ENCODE measurements at places on chromosomes 3 and 15.

GRCh38 chr3:146634346-146634745 lies 29.2 kb upstream of the PLSCR5 start:
- no peaks in the 10 kb centered on the region for H3K36me3 ChIP-seq
- H3K27me3 ChIP-seq = no peaks in the 10 kb centered on the region
- no peak for DNase-seq
- H3K4me3 ChIP-seq = no peak overlapping the region
- no peaks in the 10 kb centered on the region for H3K4me1 ChIP-seq

GRCh38 chr3:25910997-25911396 lies 121.1 kb downstream of the OXSM start:
- no peaks in the 10 kb centered on the region for H3K36me3 ChIP-seq
- no peak overlapping the region for H3K4me3 ChIP-seq

DNA sequence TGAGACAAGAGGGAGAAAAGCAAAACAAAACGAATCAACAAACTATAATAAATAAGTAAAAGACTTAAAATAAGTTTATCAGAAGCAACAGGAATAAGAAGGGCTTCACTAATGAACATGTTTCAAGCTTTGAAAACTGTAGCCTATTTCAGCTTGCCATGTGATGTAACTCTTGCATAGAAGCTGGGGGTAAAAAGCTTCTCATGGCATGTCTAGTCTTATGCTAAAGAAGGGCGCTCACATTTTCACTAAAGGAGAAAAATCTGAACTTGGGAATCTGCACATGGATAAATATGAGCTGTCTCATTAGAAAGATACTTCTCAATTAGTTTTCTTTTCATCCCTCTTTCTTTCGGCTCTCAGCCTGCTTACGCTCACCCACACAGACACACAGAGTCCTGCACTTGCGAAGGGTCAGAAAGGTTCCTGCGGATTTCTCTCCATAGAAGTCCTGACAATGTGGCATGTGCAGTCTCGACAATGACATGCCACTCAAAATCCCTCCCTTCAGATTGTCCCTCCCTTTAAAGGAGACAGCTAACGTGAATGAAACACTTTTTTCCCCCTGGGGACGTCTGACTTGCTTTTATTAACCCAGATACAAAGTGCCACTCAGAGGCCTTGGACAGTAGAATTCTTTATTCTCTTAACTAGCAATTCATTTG lies 568.9 kb upstream of the NR2F2 start:
- no peak overlapping the region for H3K27ac ChIP-seq
- no peaks in the 10 kb centered on the region for H3K36me3 ChIP-seq
- H3K4me3 ChIP-seq = no peak overlapping the region
- H3K4me1 ChIP-seq = peaks cover 16% of the 10 kb centered on the region

DNA sequence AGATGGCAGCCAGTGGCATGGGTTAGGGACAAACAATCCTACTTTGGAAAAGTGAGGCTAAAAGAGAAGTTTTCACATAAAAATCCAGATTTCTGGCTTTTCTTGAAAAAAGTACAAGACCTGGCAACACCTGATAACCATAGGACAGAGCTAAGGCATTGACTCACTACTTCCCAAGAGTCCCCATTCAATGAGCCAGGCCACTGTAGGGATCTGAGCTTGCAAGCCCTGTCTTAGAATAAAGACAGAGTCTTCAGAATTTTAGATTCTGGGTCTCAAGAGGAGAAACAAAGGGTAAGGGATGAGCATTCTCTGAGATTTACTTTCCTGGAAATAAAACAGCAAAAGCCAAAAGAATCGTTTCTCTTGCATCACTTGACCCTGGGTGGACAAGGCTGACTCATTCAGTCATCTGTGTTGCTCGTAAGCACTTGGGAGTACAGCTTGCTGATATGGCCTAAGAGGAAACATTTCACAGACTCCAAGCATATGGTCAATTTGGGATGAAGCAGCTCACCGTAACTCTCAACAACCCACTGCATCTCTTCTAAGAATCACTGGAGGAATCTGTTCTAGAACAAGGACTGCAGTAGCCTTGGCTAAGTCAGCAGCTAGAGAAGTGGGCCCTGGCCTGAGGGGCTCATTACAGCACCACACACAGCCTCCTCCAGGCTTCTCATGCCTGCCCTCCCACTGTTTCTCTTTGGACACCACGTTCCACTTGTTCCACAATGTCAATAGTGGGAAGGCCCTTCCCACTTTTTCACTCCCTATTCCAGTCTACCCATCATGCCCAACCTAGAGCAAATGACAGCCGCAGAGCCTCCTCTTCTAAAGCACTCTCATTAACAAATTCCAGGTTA lies 86.2 kb downstream of the RFTN1 start:
- H3K4me3 ChIP-seq = no peak overlapping the region
- no peak for DNase-seq
- no peaks in the 10 kb centered on the region for H3K36me3 ChIP-seq
- peaks cover 13% of the 10 kb centered on the region for H3K4me1 ChIP-seq

DNA sequence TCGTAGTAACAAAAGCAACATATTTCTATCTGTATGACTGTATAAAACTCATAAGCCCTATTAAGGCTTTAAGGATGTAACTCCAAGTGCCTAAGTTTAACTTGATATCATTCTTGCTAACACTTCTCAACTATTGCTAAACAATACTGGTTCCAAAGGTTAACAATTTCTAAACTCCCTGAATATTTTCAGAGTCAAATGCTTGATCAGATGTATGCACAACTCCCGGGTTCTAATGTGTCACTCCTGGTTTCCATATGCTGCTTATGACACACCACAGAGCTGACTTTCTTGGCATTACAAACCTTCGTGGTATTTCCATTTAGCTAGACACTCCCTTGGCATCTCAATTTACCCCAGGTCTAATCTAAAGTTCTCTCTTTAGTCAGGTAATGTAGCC lies 26.3 kb downstream of the DZIP1L start:
- no peaks in the 10 kb centered on the region for H3K4me1 ChIP-seq
- H3K4me3 ChIP-seq = no peak overlapping the region
- peaks cover 30% of the 10 kb centered on the region for H3K36me3 ChIP-seq
- no peak for DNase-seq

All from thoracic aorta (tissue), 2 donors.